ENCODE measurements at places on chromosomes 6 and 20.

- DNase-seq = no peak
Measured at GRCh38 chr6:35047265-35048011, 93.7 kb downstream of the TCP11 start.

DNA sequence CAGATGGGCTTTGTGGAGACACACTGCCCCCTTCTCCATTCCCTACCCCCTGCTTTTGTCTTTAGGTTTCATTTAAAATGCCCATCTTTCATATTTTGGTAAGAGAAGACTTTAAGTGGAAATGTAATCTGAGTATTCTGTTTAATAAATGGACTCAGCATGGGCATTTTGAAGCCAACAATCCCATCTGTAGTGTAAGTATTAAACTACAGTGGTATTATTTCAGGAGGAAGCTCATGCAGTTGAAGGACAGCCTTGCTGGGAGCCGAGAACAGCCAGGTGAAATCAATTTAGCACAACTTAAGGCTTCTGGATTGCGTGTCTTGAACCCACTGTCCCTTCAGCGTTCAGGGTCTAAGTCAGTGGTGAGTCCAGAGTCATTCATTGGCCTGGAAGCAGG lies 63.5 kb downstream of the AKAP12 start:
- no peak for DNase-seq

DNA sequence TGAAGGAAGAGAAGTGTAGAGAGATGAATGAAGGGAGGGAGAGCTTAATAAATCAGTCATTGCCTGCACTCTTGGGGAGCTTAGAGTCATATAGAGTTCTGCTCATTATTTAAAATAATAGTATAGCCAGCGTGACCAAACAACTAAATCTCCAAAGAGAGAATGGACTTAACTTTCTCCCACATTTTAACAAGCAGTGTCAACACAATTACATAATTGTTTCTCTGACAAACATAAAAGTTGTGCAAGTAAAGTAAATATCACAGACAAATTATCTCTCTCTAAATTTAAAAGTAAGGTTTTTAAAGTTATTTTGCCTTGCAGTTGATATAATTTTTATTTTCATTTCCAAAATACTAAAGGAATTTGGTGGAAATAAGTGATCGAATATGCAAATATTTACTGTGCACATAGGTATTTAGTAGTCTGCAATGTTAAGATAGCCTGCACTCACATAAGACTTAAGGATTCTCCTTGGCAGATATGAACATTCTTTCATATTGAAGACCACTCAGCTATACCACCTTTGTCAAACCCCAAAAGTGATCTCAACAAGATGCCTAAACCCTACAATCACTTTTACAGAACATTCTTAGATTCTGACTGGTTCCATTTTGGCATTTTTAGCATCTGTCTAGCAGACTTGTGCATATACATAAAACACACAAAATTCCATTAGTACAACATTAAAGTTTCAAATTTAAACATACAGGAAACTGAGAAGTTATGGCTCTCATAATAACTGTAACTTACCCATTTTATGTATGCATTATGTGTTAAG lies 67.7 kb downstream of the KIF6 start:
- DNase-seq = no peak

DNA sequence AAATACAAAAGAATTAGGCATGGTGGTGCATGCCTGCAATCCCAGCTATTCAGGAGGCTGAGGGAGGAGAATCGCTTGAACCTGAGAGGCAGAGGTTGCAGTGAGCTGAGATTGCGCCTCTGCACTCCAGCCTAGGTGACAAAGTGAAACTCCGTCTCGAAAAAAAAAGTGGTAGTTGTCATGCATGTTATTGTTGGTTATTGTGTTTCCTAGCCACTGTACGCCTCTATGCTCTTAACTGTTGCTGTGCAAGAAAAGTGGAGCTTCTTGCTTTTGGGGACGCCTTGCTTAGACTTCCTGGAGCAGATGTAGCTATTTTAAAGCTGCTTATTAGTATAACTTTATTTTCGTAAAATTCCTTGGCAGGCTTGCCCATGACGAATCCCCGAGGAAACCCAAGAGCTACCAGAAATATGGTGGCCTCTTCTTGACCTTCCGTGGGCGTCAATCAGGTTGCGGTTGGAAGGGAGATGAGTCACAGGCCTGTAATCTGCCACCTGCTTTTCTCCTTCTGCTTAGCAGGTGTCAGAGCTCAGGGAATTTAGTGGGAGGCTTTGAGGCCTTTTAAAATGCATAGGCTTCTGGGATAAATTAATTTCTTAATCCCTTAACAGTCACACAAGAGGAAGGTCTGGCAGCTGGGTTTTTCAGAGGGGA lies 17.3 kb downstream of the GABRR2 start:
- DNase-seq = peak; percentile 50

GRCh38 chr6:143397227-143398222 lies 53.0 kb downstream of the ADAT2 start:
- DNase-seq = no peak

GRCh38 chr6:2940010-2940850 lies 31.1 kb downstream of the SERPINB6 start:
- peak; percentile 69 for DNase-seq

DNA sequence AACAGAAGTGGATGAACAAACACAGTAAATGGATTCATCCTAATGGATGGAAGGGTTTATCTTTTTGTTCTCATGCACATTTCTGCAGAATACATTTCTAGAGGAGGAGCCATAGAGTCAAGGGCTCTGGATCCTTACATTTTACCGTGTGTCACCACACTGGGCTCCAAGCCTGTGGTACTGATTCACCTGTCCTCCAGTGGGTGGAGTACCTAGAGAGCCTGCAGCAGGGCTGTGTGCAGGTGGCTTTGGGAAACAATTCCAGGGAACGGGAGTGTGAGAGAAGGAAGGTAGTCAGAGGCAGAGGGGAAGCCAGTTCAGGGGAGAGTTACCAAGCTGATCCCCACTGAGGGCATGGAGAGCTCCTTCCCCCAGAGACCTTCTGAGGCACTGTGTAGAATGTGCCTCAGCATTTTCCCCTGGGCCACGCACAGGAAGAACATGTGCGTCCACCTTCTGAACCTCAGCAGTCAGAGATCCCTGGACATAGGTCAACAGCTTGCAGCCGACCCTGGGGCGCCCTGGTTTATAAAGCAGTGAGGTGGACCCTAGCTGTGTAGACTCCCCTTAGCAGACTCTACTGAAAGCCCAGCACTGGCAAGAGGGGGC lies 85.3 kb upstream of the SLC22A23 start:
- DNase-seq = no peak

GRCh38 chr6:25242567-25242966 lies 36.6 kb upstream of the CARMIL1 start:
- no peak for DNase-seq

GRCh38 chr20:11769825-11770224 lies 147.9 kb upstream of the BTBD3 start:
- DNase-seq = no peak

DNA sequence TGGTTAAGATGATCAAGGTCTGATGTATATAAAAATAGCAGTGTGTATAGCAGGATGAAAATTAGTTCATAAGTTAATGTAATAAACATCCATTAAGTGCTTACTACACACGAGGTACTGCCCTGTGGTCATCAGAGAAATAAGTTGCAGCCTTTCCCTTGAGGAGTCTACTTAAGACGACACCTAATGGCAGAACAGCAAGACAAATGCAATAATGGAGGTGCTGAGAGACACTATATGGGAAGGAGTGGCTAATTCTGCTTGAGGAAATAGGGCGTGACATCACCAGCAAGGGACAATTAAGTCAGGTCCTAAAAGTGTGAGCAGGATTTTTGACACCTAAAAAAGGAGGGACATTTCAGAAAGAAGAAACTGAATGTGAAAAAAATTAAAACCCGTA lies 75.2 kb downstream of the BACH2 start:
- no peak for DNase-seq

- DNase-seq = no peak
Measured at GRCh38 chr6:87029711-87030314, 65.1 kb downstream of the CGA start.
